LoVo (cell line): ENCODE measurements at places on chromosomes 2 and 18.

- no peak for DNase-seq
Measured at GRCh38 chr18:21242780-21243401, 859 bp downstream of the GREB1L start.

DNA sequence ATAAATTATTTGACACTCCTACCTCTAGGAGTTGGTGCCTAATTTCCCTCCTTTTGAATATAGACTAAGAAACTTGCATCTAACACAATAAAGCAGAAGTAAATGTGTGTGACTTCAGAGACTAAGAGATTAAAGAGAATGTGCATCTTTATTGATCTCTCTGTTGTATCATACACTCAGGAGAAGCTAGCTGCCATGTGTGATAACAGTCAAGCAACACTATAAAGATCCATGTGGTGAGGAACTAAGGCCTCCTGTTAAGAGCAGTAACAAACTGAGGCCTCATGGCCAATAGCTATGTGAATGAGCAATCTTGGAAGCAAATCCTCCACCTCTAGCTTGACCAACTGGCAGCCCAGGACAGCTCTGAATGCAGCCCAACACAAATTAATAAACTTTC, 3.4 kb downstream of the FANCL start:
- DNase-seq = no peak

GRCh38 chr2:74374509-74375205, 5.5 kb downstream of the DCTN1 start:
- no peak for DNase-seq

GRCh38 chr2:166106431-166107015, 21.3 kb downstream of the SCN1A start:
- no peak for DNase-seq

DNA sequence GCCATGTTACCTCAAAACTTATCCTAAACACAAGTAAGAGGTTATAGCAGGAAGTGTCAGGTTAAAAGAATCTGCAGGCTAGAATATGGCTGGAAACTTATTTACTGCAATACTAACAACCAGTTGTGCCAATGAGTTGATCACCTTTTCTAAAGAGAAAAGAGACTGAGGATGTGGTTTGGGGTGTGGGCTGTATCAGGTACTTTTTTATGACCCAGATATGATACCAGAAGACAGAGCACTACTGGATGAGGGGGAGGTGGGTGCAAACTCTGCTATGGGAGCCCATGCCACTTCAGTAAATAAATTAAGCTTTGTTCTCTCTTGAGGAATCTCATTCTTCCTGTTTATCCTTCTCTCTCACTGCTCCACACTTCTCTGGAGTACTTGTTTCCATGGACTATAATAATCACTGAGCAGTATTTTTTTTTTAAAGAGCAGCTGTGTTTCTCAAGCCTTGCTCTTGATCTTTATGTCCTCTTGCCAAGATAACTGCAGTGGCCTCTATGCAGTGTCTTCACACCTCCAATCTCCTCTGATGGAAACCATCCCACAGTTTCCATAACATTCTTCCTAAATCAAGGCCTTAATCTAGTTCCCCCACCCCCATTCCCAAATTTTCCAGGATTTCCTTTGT, 51.2 kb upstream of the NOSTRIN start:
- no peak for DNase-seq

GRCh38 chr18:23316988-23317387, 136.1 kb upstream of the RIOK3 start:
- DNase-seq = no peak

- no peak for DNase-seq
Measured at GRCh38 chr2:20623741-20624155, 27.1 kb downstream of the HS1BP3 start.
